T-helper 2 cell treated with Interferon-gamma antibody and Interleukin-4, amounts not matched to agents 100 ng/mL and 5 ng/mL, for 36 hours (primary cell): ENCODE measurements at places on chromosomes 16 and 17. TPM values are rescaled to one million over a fixed set of nuclear protein-coding genes. Genes with fewer than 3 reads are reported as not detected.

SERPINF2 gene
- 0.36 and 0.48 TPM in 2 replicates for total RNA-seq

CA5A gene
- not detected in 2 replicates for total RNA-seq

HMOX2 gene
- total RNA-seq, result 77.5 and 79.6 TPM in 2 replicates

NPIPA2 gene
- 5.8 and 7.7 TPM in 2 replicates for total RNA-seq
